ENCODE measurements at places on chromosomes 11 and 22.

- DNase-seq, result no peak
Measured at GRCh38 chr22:48857202-48857805, 970.4 kb downstream of the BRD1 start.

- DNase-seq, result no peak
Measured at GRCh38 chr22:38406617-38407016, 48.4 kb downstream of the KCNJ4 start.

DNA sequence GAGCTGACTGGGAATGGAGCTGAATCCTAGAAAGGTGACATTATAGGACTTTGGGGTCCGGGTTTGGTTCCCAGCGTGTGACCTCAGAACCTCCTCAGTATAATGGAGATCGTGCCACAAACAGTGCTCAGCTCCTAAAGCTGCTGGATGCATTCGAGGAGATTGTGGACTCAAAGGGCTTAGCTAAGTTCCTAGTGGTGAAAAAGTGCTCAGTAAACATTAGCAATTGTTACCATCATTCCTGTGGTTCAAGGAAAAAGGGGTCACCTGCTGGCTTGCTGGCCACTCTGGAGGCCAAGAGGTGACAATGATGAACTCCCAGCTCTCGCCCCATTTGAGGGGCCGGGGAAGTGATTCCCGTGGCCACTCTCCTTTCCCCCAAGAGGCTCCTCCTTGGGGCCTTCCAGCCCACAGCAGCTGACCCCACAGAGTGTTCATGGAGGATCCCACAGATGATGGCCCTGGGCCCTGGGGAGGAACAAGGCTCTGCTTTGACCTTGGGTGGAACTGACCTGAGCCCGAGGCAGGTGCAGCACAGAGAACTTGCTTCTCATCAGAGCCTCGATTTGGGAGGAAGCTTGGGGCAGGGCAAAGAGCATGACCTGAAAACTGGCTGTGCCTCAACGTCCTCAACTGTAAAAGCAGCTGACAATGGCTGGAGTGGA is 40.1 kb downstream of the TRIM29 start:
- no peak for DNase-seq

GRCh38 chr11:73453562-73453961 is 77.4 kb downstream of the RELT start:
- no peak for DNase-seq

DNA sequence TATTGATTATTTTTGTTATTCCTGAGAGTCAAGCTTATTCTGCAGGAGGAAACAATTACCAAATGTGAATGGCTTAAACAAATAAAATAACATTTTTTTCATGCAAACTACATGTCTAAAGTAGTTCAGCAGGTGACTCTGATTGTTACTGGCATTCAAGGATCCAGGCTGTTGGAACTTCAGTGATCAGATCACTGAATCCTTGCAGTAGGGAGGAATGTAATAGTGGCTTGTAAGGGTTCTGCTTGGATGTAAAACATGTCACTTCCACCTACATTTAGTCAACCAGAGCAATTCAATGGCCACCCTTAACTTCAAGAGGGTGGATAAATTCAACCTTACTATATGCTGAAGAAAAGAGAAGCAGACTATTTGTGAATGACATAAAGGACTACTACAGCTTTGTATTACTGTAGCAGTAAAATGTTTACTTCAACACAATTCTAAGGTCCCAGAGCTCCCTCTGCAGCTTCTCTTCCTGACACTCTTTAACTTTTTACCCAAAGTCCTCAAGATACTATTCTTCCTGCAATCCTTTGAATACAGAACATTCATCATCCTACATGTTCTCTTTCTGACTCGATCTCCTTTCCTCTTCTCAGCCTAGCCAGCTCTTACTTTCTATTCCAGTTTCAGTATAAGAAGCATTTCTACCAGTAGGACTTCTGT is 284.0 kb downstream of the LRRC4C start:
- no peak for DNase-seq

- no peak for DNase-seq
Measured at GRCh38 chr22:41338614-41339212, 37.4 kb downstream of the ZC3H7B start.

All from NCI-H526 (cell line).